Activated naive CD8-positive, alpha-beta T cell treated with anti-CD3 and anti-CD28 coated beads for 36 hours (primary cell): ENCODE measurements at places on chromosomes 4 and X. TPM values are rescaled to one million over a fixed set of nuclear protein-coding genes. Genes with fewer than 3 reads are reported as not detected.

The PROM1 gene
- total RNA-seq = 0.34 TPM

The SPANXA1 gene
- total RNA-seq = not detected

The TCEAL6 gene
- not detected for total RNA-seq

The INTS6L gene
- 22.2 TPM for total RNA-seq

The CPLX1 gene
- not detected for total RNA-seq

The MAP3K15 gene
- 1.5 TPM for total RNA-seq

The HSFX2 gene
- total RNA-seq = not detected

The CXorf65 gene
- total RNA-seq = 6.7 TPM

The MAGEH1 gene
- total RNA-seq = 18.1 TPM

The MAGEA3 gene
- total RNA-seq = not detected

The SATL1 gene
- total RNA-seq = not detected

The F11 gene
- not detected for total RNA-seq

The SYTL4 gene
- not detected for total RNA-seq

The ARSJ gene
- not detected for total RNA-seq

The TMEM31 gene
- total RNA-seq = not detected

The CXCL9 gene
- total RNA-seq = 2.7 TPM

The ARHGAP36 gene
- not detected for total RNA-seq
